ENCODE measurements at places on chromosomes 6 and 20.

DNA sequence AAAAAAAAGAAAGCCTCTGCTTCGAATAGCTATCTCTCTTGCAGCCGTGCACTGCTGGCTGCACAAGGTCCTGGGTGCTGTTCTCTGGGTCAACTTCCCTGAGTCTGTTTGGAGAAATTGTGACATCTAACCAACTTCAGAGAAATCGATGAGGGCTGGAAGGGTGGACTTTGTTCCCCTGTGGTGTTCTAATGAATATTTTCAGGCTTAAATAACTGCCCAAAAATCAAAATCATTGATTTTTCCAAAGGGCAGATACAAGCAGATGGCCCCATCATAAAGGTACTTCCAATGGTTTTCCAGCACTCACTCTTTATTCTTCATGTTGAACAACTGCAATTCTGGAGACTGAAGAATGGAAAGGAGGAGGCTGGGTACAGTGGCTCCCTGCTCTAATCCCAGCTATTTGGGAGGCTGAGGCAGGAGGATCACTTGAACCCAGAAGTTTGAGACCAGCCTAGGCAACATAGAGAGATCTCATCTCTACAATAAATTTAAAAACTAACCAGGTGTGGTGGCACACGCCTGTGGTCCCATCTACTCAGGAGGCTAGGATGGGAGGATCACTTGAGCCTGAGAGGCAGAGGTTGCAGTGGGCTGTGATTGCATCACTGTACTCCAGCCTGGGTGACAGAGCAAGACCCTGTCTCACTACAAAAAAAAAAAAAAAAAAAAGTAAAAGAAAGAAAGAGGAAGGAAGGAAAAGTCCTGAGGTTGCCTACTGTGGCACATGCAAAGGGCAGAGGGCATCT is 59.1 kb downstream of the FOXA2 start:
- ATAC-seq, result no peak

DNA sequence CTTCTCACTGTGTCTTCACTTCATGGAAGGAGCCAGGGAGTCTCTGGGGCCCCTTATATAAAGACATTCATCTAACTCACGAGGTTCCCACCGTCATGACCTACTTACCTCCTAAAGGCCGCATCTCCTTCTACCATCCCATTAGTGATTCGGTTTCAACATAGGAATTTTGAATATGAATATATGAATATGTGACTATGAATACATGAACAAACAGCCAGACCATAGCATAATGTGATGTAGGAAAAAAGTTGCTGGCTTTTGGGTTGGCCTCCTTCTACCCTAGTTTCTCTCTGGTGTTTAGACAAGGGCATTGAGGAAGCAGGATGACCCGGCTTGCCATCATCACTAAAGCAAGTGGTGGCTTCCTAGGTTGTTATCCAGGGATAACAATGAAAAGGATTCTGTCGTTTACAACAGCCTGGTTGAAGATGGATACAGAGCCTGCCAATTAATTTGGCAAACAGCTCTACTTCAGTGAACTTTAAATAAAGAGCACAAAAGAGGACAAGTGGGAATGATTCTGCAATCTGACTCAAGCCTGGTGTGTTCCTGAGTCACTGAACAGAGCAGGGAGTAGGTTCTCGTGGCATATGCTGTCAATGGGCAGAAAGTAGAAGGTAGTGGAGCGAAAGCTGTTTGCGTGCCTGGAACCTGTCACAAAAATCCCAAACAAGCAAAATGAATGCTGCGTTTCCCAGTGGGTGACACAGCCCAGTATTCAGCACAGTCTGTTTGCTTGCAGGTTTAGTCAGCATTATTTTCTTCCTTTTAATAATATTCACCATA is 44.0 kb upstream of the DOK5 start:
- ATAC-seq, result no peak

- no peak for ATAC-seq
Measured at GRCh38 chr20:10078403-10078802, 43.6 kb downstream of the ANKEF1 start.

GRCh38 chr6:167870321-167870720 is 43.6 kb downstream of the AFDN start:
- ATAC-seq, result no peak

GRCh38 chr6:118354641-118355040 is 193.5 kb upstream of the PLN start:
- ATAC-seq, result no peak

DNA sequence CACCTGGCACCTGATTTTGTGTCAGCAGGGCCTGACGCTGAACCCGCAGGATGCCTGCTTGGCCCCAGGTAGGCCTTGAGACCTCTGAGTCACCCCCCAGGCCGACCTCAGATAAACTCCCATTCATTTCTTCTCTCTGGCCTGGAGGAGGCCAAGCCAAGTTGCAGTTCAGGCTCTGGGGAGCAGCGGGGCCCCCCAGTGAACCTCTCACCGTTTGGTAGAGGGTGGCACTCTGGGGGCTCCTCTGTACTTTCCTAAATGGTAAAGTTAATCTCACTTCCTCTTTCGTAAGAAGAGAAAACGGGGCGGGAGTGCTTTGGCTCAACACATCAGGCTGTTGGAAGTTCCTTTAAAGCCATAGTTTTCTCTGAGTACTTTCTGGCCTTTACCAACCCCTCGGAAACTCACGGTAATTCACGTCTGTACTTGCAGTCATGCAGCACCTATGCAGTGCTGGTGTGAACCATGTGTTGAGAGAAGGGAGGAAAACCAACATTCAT is 2.8 kb downstream of the SIRPA start:
- ATAC-seq, result no peak

DNA sequence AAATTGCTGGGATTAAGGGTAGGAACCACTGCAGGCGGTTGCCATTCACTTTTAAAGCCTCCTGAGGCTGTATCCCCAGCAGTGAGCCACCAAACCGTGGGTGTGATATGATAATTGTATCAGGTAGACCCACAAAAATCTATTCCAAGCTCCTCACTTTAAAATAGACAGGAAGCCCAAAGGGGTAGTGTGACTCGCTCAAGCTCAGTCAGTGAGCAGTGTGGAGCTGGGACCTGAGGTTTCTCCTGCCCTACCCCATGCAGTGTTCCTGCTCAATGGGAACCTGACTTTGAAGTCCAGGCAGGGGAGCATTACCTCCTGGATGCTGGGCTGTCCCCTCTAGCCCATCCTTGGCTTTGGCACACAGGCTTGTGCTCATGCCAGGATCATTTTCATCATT is 14.9 kb upstream of the MAPRE1 start:
- no peak for ATAC-seq

DNA sequence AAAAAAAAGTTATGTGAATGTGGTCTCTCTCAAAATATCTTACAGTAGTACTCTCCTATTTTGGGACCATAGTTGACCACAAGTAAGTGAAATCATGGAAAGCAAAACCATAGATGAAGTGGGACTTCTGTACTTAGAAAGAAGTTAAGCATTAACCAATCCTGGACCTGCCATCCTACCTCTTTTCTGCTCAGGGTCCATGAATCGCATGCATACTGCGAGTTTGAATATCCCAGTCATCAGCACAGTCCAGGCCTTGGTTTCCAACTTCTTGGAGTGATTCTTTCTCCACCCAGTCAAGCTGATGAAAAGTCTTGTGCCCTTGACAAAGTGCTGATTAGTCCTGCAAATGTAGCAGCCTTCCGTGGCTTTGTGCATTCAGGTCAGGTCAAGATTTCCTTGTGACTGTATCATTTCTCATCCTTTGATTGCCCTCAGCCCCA is 46.0 kb downstream of the RNF217 start:
- ATAC-seq, result no peak

Data from gastroesophageal sphincter (tissue), 4 donors.